ENCODE measurements at places on chromosomes 12 and 14. TPM values are rescaled to one million over a fixed set of nuclear protein-coding genes. Genes with fewer than 3 reads are reported as not detected.

The LRIG3 gene
- total RNA-seq: 25.5 TPM

The CMTM5 gene
- total RNA-seq: not detected

The GLI1 gene
- 0.51 TPM for total RNA-seq

The ACVRL1 gene
- total RNA-seq: 2.4 TPM

The FGF6 gene
- total RNA-seq: not detected

The KRT77 gene
- not detected for total RNA-seq

The NFE2 gene
- total RNA-seq: not detected

The SMOC1 gene
- total RNA-seq: 1.3 TPM

The CHST11 gene
- 44.3 TPM for total RNA-seq

The SRP54 gene
- total RNA-seq: 61.7 TPM

The HOXC12 gene
- total RNA-seq: not detected

The SPIC gene
- not detected for total RNA-seq

The LBHD2 gene
- total RNA-seq: not detected

The KSR2 gene
- total RNA-seq: 0.29 TPM

The MYH7 gene
- total RNA-seq: not detected

The SLC5A8 gene
- not detected for total RNA-seq

DNA sequence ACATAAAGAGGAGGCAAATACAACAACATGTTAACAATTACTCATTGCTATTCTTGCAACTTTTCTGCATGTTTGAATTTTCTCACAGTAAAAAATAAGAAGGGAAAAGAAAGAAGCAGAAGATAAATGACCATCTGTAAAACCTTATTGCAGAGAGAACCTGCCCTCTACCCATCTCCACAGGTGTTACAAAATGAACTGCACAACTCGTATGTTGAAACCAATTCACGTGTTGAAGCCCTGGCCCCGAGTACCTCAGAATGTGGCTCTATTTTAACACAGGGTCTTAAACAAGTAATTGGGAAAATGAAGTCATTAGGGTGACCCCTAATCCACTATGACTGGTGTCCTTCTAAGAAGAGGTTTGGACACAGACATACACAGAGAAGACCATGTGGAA is 39.5 kb downstream of the FOXN3 start:
- DNase-seq: no peak

- no peak for DNase-seq
Measured at GRCh38 chr14:21894003-21894897, 220.6 kb upstream of the OR4E1 start.

DNA sequence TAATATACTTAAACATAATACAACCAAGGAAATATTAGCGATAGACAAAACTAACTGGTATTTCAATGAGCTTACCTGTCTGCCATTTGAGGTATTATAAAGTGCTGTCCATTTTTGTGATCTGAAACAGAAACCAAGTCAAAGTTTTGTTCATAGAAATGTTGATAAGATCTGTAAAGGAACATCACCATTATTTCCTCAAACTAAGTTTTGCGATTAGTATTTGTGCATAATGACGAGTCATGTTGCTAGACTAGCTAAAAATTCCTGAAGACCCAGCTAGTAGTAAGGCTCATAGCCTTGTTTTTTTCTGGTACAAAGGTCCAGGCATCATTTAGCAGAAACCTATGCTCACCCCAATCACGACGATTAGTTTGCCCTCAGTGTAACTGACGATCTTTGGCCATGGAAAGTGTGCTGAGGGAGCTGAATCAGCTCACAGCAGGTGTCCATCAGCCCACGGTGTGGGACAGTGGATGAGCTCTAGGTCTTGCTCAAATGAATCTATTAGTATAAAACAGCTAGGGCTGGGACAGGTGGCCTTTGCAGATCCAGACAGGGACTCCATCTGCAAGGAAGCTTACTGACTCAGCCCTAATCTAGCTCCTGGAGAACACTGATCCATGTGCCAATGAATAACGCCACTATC is 28.7 kb downstream of the GIT2 start:
- no peak for DNase-seq

DNA sequence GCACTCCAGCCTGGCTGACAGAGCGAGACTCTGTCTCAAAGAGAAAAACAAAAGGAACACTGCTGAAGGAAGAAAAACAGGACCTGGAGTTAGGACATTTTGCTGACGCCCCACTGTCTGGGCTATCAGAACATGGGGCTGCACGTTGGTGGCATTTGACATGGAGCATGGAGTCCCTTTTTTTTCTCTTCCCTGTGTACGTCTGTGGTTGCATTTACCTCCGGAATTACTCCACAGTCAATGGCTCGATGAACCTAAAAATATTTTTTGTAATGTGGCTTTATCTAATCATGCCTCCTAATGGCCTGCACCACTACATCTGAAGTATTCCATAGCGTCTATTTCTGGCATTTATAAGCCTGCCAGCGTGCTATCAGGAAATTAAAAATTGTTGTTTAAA is 30.7 kb downstream of the TESC start:
- DNase-seq: no peak

GRCh38 chr14:25658988-25659387 is 609.0 kb upstream of the STXBP6 start:
- DNase-seq: no peak

DNA sequence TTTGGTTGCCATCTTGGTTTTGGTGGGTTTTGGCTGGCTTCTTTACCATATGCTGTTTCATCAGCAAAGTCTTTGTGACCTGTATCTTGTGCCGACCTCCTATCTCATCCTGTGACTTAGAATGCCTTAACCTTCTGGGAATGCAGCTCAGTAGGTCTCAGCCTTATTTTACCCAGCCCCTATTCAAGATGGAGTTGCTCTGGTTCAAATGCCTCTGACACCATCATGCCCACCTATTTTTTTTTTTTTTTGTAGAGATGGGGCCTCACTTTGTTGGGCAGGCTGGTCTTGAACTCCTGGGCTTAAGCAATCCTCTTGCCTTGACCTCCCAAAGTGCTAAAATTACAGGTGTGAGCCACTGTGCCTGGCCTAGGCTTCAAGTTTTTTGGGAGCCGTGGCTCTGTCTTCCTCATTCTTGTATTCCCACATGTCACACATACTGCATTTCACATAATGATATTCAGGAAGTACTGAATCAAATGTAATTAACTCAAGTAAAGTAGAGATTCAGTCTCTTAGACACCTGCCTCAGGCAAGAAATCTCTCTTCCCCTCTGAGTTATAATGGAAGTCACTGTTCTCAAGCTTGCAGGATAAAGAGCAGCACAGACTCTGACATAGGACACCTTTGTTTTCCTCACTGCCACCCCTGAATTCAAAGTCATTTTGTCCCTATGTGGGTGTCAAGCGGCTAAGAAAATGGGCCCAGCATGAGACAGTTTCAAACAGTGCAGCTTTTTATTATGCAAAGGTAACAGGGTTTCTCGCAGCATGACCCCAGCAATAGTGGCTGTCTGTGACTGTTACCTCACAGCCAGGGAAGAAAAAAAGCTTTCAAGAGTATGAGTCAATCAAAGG is 159.0 kb downstream of the PTPN11 start:
- no peak for DNase-seq

DNA sequence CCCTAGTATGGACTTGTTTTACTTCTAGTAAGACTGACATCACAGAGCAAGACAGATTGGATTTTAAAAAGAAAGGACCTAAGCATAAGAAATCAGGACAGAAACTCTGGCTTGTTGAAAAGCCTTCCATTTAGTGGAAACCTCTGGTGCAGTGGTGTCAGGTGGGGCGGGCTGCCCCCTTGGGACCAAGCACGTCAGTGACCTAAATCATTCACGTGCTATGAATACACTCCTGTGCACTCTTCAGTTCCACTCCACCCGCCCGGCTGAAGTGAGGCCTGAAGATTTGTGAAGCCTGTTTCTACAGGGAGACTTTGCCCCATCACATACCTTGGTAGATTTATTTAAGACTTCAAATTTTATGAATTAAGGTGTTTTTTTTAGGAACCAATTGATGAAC is 58.2 kb upstream of the STRN3 start:
- no peak for DNase-seq

- no peak for DNase-seq
Measured at GRCh38 chr12:47481041-47481440, 224.8 kb downstream of the RPAP3 start.

DNA sequence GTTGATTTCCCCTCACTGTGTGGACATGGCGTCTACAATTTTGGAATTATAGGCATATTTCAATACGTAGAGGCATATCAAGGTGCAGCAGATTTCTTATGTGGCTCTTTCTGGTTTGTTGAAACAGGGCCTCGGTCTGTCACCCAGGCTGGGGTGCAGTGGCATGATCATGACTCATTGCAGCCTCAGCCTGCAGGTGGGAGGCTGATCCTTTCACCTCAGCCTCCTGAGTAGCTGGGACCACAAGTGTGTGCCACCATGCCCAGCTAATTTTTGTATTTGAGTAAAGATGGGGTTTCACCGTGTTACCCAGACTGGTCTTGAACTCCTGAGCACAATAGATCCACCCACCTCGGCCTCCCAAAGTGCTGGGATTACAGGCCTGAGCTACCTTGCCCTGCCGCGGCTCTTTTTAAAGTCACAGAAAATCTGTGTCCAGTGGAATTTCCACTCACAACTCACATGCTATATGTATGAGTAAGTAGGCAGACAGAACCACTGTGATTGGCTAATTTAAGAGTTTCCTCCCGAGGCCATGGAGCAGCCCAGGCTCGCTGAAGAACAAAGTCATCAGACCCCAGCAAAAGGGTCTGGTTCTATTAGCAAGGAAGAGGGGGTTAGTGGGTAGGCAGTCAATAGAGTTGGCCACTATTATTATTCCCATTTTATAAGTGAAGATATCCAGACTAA is 9.1 kb downstream of the GNG2 start:
- DNase-seq: no peak

DNA sequence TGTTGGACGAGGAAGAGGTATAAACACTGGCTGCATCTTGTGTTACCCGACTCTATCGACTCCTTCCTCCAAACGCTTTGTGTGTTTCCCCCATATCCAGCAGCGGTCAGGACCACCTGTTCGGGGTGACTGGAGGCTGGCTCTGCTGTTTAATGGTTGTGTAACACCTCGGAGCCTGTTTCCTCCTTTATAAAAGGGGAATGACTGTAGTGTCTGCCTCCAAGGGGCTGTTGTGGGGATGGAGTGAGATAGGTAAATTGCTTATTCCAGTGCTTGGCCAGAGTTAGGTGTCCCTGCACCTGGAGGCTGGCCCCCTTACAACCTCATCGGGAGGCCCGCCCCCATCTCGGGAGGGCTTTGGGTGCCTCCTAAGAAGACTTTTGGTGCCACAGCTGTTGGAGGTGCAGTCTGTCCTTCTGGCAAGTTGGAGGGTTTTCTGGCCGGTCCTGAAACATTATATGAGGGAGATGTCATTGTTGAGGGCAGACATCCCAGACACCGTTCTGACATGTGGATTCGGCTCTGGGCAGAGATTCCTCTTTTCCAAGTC is 1.1 kb downstream of the MLXIP start:
- no peak for DNase-seq

GRCh38 chr12:75378354-75378753 is 12.5 kb upstream of the GLIPR1L2 start:
- DNase-seq: no peak

DNA sequence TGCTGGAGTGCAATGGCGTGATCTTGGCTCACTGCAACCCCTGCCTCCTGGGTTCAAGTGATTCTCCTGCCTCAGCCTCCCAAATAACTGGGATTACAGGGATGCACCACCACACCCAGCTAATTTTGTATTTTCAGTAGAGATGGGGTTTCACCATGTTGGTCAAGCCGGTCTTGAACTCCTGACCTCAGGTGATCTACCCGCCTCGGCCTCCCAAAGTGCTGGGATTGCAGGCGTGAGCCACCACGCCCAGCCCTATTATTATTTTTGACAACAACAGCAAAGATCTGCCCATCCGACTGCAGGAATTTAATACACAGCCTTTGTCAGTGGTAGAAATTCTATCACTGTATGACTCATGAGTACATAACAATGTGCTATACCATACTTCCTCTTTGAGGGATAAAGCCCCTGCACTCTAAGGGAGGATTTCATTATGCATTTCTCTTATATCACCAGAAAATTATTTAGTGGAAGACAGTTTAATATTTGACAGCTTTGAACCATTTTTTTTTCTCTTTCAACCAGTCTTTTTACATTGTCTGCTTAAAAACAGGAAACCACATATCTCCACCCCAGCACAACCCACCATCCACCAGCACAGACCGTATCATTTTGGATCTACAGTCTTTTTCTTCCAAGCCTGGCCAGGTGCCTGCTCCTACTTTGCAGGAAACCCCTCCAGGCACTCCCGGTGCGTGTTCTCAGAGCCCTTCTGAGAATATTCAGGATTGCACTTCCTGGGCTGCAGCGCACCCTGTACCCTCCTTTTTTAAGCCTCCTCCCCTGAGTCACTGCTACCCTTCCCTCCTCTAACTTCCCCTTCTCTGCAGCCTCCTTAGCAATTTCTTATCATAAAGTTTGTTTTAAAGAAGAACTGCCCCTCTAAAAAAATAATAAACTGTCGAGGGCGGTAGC is 594 bp downstream of the ARHGDIB start:
- no peak for DNase-seq

- no peak for DNase-seq
Measured at GRCh38 chr12:77500089-77500488, 330.6 kb upstream of the NAV3 start.

DNA sequence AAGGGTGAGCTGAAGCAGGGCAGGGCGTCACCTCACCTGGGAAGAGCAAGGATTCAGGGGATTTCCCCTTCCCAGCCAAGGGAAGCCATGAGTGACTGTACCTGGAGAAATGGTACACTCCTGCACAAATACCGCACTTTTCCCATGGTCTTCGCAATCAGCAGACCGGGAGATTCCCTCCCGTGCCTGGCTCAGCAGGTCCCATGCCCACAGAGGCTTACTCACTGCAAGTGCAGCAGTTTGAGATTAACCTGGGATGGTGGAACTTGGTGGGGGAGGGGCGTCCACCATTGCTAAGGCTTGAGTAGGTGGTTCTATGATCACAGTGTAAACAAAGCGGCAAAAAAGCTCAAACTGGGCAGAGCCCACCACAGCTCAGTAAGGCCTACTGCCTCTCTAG is 11.0 kb upstream of the DHRS4 start:
- peak; percentile 88 for DNase-seq

DNA sequence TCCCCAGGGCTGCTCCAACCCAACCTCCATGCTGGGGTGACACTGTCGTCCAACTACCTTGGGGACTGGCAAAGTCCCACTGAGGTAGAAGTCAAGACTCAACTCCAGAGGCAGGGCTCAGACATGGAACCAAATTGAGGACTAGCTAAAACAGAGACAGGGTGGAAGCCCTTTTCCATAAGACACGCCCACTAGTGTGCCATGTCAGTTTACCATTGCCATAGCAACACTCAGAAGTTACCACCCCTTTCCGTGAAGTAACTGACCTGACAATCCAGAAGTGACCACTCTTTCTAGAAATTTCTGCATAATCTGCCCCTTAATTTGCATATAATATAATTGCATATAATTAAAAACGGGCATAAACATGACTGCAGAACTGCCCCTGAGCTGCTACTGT is 409.6 kb downstream of the MED13L start:
- no peak for DNase-seq

DNA sequence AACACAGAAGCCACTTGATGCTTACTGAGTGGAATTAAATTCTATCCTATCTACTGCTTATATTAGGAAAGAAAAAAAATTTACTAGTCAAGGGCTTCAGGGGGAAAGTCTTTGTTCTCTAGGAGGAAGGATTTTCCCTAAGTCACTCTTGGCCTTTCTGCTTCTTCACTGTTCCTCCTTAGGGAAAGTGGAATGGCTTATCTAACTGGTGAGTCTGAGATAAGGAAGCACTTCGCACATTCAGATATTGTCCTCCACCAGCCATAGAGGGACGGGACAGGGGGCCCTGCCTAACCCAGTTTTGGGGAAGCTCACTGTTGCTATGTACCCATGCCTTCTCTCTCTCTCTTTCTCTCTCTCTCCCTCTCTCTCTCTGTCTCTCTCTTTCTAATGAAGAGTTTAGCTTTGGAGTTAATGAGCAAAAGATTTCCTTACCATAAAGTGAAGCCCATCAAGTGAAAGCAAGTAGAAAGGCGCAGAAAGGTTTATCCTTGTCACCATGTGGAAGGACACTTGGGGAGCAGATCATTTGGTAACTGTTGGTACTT is 450.6 kb downstream of the ZFP36L1 start:
- no peak for DNase-seq
